ENCODE measurements at places on chromosomes 1 and 21. TPM values are rescaled to one million over a fixed set of nuclear protein-coding genes. Genes with fewer than 3 reads are reported as not detected.
A peak's percentile ranks its signal among the peaks of the same experiment; 100 is the strongest.

PAFAH2 gene
- 19.4 TPM for total RNA-seq

TGFB2 gene
- total RNA-seq, result 10.2 TPM

KRTAP11-1 gene
- total RNA-seq, result not detected

FCAMR gene
- total RNA-seq, result not detected

CLCA4 gene
- not detected for total RNA-seq

GSTM5 gene
- 11.7 TPM for total RNA-seq

EFNA4 gene
- 7.4 TPM for total RNA-seq

FMN2 gene
- total RNA-seq, result 1.1 TPM

- no peak overlapping the region for H3K27ac ChIP-seq
- no peaks in the 10 kb centered on the region for H3K4me1 ChIP-seq
- H3K36me3 ChIP-seq, result peaks cover 4% of the 10 kb centered on the region
- no peak for DNase-seq
- H3K4me3 ChIP-seq, result no peak overlapping the region
Measured at GRCh38 chr1:65393928-65394327, 26.5 kb upstream of the LEPR start.

DNA sequence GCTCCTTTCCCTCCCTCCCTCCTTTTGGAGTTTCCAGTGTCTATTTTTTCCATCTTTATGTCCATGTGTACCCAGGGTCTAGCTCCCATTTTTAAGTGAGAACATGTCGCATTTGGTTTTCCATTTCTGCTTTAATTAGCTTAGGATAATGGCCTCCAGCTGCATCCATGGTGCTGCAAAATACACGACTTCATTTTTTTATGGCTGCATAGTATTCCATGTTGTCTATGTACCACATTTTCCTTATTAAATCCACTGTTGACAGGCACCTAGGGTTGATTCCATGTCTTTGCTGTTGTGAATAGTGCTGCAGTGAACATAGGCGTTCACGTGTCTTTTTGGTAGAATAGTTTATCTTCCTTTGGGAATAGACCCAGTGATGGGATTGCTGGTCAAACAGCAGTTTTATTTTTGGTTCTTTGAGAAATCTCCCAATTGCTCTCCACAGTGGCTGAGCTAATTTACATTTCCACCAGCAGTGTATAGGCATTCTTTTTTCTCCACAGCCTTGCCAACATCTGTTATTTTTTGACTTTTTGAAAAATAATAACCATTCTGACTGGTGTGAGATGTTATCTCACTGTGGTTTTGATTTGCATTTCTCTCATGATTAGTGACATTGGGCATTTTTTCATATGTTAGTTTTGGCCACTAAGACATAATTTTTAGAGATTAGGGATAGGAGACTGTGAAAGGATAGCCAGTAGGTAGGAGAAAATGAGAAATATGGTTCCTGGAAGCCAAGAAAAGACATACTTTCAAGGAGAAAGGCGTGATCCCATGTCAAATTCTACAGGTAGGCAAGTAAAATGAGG, 50.4 kb downstream of the ADAMTS1 start:
- H3K27me3 ChIP-seq, result no peaks in the 10 kb centered on the region
- H3K4me1 ChIP-seq, result no peaks in the 10 kb centered on the region
- H3K36me3 ChIP-seq, result no peaks in the 10 kb centered on the region

- DNase-seq, result no peak
- H3K36me3 ChIP-seq, result no peaks in the 10 kb centered on the region
- no peaks in the 10 kb centered on the region for H3K4me1 ChIP-seq
- H3K27me3 ChIP-seq, result no peaks in the 10 kb centered on the region
- no peak overlapping the region for H3K27ac ChIP-seq
Measured at GRCh38 chr1:80244372-80244771, 1237.8 kb upstream of the ADGRL4 start.

- H3K4me3 ChIP-seq, result no peak overlapping the region
- H3K4me1 ChIP-seq, result no peaks in the 10 kb centered on the region
- no peak overlapping the region for H3K27ac ChIP-seq
- no peak for DNase-seq
Measured at GRCh38 chr1:228770779-228771223, 35.5 kb downstream of the RHOU start.

DNA sequence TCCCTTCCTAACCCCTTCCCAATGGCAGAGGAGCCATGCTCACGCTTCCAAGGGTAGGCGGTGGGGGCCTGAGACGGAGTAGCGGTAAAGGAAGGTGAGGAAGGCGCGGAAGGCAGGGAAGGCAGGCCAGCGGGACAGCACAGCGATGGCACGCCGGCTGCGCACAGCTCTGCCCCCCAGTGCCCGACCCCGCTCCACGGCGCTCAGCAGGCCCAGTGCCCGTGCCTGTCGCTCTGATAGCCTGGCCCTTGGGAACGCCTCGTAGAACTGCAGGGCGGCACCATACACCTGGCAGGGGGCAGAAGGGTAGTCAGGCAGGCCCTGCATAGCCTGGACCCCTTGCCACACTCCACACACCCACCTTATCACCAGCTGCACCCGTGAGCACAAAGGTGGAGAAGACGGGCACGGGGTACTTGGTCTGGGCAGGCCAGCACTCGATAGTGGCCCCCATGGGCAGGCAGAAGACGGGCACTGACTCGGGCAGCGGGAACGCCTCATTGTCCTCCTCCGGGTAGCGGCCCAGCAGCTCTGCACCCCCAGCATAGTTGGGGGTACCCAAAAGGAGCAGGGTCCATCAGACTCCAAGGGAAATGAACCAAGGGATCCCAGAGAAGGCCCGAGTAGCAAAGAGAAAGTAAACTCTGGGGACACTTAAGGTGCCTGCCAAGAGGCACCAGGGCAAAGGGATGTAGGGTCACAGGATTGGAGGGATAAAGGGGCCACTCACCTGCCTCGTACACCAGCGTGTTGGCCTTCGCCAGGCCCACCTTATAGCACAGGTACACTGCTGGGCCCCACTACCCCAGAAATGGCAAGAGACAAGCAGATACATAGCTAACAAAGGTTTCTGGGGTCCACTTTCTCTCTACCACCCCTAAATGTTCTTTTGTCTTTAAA, 4.4 kb downstream of the DENND4B start:
- no peaks in the 10 kb centered on the region for H3K27me3 ChIP-seq
- peaks cover 29% of the 10 kb centered on the region for H3K4me1 ChIP-seq
- H3K36me3 ChIP-seq, result peaks cover 68% of the 10 kb centered on the region
- DNase-seq, result no peak
- no peak overlapping the region for H3K4me3 ChIP-seq

DNA sequence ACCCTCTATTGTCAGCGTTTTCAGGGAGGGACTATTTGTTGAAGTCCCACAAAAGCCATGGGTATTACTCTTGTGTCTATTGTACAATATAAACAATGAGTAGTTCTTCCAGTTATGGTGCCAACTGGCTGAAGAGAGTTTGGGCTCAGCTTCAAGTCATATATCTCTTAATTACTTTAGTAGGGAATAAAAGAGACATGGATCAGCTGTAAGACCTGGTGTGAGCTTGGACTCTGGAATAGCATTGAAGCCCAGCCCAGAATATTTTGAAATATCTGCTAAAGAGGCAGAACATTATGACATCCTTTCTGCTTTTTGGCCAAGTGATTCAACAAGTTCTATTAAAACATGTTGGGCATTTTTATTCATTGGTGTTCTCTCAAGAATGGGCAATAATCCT, 224.9 kb downstream of the BACH1 start:
- no peaks in the 10 kb centered on the region for H3K36me3 ChIP-seq
- no peaks in the 10 kb centered on the region for H3K27me3 ChIP-seq

GRCh38 chr1:2567083-2567679, 11.0 kb downstream of the TNFRSF14 start:
- H3K27ac ChIP-seq, result no peak overlapping the region
- no peak for DNase-seq
- no peaks in the 10 kb centered on the region for H3K27me3 ChIP-seq
- no peaks in the 10 kb centered on the region for H3K4me1 ChIP-seq
- H3K36me3 ChIP-seq, result peaks cover 18% of the 10 kb centered on the region

GRCh38 chr1:210332719-210333398, 4.2 kb downstream of the HHAT start:
- H3K27me3 ChIP-seq, result no peaks in the 10 kb centered on the region
- H3K4me1 ChIP-seq, result peaks cover 16% of the 10 kb centered on the region
- DNase-seq, result no peak
- H3K4me3 ChIP-seq, result no peak overlapping the region
- no peak overlapping the region for H3K27ac ChIP-seq
- no peaks in the 10 kb centered on the region for H3K36me3 ChIP-seq

DNA sequence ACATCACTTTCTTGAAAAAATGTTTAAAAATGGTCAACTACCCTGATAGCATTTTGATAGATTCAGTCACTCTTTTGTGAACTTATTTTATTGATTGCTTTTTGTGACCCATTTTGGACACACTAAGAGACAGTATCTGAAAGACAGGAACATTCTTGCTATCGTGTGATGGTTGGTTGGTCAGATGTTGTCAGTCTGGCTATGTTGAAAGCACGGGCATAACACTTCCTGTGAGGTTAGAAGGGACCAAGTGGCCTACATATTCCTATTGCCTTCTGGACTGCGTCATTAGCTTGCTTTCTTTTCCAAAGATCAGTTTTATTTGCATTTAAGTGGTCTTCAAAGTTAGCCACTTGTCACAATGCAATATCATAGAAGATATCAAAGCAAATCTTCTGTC, 1.4 kb downstream of the OR2T6 start:
- no peak for DNase-seq
- H3K27me3 ChIP-seq, result no peaks in the 10 kb centered on the region
- H3K27ac ChIP-seq, result no peak overlapping the region
- no peak overlapping the region for H3K4me3 ChIP-seq
- no peaks in the 10 kb centered on the region for H3K36me3 ChIP-seq

- no peaks in the 10 kb centered on the region for H3K4me1 ChIP-seq
- no peak overlapping the region for H3K27ac ChIP-seq
- H3K4me3 ChIP-seq, result no peak overlapping the region
- no peaks in the 10 kb centered on the region for H3K36me3 ChIP-seq
Measured at GRCh38 chr1:207500306-207500705, 4.3 kb downstream of the CR1 start.

DNA sequence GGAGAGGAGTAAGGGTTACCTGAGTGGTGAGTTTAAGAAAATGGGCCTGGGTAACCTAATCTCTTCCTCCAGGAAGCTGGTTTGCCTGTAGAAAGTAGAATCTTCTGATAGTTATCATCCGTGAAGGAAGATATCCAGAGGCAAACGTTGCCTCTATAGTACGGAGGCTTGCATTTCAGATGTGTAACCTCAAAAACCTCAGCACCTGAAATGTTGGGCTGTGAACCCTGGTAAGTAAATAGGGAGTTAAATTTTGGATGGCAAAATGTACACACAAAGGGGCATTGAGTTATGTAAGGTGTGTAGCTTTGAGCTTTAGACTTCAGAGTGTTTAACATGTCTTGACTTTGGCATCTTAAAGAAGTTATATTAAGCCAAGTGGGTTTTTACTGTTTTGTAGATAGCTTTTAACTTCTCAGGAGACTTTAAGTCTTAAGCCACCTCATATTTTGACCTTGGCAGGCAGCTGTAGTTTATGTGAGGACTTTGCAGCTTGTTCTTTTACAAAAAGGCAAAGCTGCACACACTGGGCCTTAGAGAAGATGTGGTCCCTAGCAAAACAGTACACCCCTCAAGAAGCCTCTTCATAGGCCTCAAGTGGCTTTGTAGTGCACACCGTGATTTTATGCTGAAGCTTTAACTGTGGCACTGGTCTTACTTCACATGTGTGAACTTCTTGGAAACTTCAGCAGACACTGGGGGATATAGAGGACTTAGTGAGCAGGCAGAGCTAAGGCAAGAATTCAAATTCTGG, 83.4 kb downstream of the SNRPE start:
- H3K27me3 ChIP-seq, result no peaks in the 10 kb centered on the region
- no peaks in the 10 kb centered on the region for H3K36me3 ChIP-seq
- no peak overlapping the region for H3K4me3 ChIP-seq
- DNase-seq, result no peak
- no peaks in the 10 kb centered on the region for H3K4me1 ChIP-seq

- no peak overlapping the region for H3K27ac ChIP-seq
- H3K36me3 ChIP-seq, result no peaks in the 10 kb centered on the region
- H3K4me1 ChIP-seq, result peaks cover 15% of the 10 kb centered on the region
- no peak overlapping the region for H3K4me3 ChIP-seq
Measured at GRCh38 chr1:222886194-222886854, 71.5 kb downstream of the DISP1 start.

DNA sequence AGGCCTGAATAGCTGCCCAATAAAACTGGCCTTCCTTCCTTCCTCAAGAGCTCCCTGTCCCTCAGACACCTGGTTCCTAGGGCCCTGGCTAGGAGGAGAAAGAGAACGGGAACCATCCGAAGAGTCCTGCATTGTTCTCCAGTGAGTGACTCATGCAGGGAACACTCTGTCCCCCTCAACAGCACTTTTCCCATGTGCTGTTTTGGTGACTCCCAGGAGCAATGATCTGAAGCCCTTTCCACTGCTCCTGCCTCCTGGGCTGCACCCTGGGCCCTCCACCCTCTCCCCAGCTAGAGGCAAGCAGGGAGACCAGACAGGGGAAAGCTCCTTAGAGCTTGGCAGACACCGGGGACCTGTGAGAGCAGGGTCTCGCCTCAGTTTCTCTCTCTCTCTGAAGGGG, 18.9 kb downstream of the TNNT2 start:
- no peak overlapping the region for H3K27ac ChIP-seq
- H3K4me1 ChIP-seq, result no peaks in the 10 kb centered on the region
- peak; percentile 6 for DNase-seq
- H3K27me3 ChIP-seq, result no peaks in the 10 kb centered on the region
- H3K4me3 ChIP-seq, result no peak overlapping the region

GRCh38 chr1:43367904-43368645, at the start of gene ELOVL1:
TSS of gene ELOVL1 (minus strand) at chr1:43368011. CDS start at chr1:43365609, 2,402 bp downstream.
- peaks cover 35% of the 10 kb centered on the region for H3K4me1 ChIP-seq
- peak; percentile 96 for DNase-seq
- H3K27me3 ChIP-seq, result no peaks in the 10 kb centered on the region
- H3K4me3 ChIP-seq, result peak within 1 kb of the TSS; percentile 87

DNA sequence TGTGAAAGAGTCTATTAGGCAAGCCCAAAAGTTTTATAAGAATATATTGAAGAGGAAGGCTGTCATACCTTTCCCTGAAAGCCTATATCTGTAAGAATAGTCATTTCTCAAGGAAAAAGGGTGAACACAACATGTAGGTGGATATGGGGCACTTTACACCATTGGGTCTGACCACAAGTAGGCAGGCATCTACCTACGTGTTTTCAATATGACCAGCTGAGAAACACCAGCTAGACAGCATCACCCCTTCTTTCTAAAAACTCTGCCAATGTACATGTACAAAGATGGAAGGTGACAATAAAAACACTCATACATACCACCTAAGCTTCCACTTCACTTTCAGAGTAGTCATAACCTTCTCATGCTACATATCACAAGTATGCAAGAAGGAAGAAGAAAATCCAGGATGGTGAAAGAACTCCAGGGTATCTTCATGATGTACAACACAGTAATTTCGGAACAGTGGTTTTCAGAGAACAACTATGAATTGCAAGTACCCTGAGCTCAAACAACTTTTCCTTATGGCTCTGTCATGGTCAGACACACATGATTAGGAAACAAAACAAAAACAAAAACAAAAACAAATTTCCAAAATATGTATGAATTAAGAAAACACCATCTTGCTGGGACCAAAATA, 98.5 kb upstream of the ADGRL2 start:
- no peak overlapping the region for H3K27ac ChIP-seq
- no peak overlapping the region for H3K4me3 ChIP-seq
- H3K4me1 ChIP-seq, result no peaks in the 10 kb centered on the region
- H3K27me3 ChIP-seq, result no peaks in the 10 kb centered on the region
- no peak for DNase-seq

GRCh38 chr1:7388141-7388487, 383.0 kb upstream of the VAMP3 start:
- no peaks in the 10 kb centered on the region for H3K36me3 ChIP-seq
- H3K4me3 ChIP-seq, result no peak overlapping the region
- DNase-seq, result no peak
- peaks cover 18% of the 10 kb centered on the region for H3K4me1 ChIP-seq

GRCh38 chr1:60102267-60103061, 28.9 kb upstream of the C1orf87 start:
- no peaks in the 10 kb centered on the region for H3K27me3 ChIP-seq
- no peak overlapping the region for H3K27ac ChIP-seq
- DNase-seq, result no peak
- no peaks in the 10 kb centered on the region for H3K4me1 ChIP-seq
- no peaks in the 10 kb centered on the region for H3K36me3 ChIP-seq
